Activated T-helper 1 cell treated with anti-CD3 and anti-CD28 coated beads, Interleukin-2, amount 50 U/mL, for 16 hours (primary cell): ENCODE measurements at places on chromosomes 16 and 17.

DNA sequence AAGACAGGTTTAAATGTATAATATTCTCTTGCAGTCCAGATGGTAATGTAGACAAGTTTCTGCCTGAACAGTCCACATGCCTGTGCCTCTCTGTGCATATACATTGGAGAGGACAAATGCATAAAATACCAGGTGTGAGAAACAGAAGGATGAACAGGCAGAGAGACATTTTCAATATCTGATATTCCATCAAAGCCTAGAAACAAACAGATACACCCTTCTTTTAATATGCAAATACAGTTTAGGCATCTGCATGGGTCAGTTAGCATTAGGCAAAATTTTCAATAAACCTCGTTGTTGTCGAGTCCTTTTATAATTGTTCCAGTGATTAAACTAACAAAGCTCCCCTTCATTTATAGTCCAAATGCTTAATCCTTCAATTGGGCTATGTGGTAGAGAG, 897 bp downstream of the OMG start:
- DNase-seq = no peak

GRCh38 chr16:77336637-77337036, 98.2 kb downstream of the ADAMTS18 start:
- DNase-seq = no peak

DNA sequence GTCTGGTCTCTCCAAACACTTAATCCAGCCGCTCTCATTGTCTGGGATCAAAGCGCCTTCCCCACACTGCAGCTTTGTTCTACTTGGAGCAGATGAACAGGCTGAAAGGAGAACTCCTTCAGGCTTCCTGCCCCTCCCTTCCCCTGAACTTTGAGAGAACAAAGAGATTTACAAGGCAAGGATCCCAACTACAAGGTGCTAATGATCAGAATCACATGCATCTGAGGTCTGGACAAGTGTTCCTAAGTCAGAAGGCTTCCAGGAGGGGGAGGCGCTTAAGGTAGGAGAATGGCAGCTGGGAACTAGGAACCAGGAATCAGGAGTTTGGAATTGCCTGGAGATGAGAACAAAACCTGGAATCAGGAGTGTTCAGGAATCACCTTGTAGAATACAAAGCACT, 606.3 kb upstream of the CDH11 start:
- no peak for DNase-seq

- DNase-seq = no peak
Observed at GRCh38 chr17:62805234-62805633, 2.9 kb downstream of the MARCHF10 start.

- no peak for DNase-seq
Observed at GRCh38 chr17:73256220-73256619, 5.5 kb downstream of the CPSF4L start.

DNA sequence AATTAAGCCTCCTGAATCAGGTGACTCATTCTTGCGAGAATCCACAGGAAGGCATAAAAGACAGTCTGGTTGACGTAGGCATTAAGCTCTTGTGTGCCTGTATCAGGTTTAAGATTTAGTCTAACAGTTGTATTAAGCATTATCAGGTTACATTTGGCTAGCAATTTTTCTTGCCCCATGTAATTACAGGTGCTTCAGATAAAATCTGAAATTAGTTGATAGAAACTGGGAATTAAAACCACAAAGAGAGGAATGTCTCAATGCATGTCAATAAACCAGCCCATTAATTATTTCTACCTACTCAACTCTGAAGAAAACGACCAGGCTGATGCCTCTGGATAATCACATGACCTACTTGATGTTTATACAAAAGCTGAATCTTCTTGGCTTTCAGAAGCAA, 217.2 kb downstream of the CA10 start:
- DNase-seq = no peak

GRCh38 chr16:2090481-2090776, 42.6 kb downstream of the TSC2 start:
- no peak for DNase-seq

DNA sequence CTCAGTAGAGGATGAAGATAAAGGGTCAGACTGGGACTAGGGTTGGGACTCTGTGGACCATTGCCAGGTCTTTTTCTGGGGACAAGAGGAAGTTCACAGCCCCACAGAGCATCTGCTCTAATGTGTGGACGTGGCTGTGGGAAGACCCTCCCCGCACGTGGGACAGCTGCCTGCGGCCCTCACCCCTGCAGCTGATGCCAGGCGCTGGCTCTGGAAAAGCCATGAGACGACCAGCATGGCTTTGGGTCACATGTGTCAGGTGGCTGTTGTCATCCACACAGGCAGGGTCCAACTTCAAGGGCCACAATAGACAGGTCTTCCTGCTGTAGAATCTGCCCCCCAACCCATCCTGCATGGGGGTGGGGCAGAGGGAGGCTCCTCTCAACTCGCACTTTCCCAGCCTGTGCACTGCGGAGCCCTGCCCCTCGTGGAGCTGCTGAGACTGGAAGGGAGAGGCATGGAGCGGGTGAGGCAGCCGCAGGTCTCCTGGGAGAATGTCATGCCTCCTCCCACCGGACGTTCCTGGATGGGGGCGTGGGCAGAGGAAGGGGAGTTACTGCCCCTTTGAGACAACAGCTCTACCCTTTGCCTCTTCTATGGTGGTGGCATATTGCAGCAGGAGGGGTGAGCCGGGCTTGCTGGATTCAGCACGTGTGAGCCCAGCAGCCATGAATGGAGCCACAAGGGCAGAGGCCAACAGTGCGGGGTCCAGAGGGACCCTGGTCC, 53.4 kb downstream of the PIMREG start:
- DNase-seq = no peak

- DNase-seq = no peak
Observed at GRCh38 chr17:19958023-19958422, 19.6 kb downstream of the AKAP10 start.

DNA sequence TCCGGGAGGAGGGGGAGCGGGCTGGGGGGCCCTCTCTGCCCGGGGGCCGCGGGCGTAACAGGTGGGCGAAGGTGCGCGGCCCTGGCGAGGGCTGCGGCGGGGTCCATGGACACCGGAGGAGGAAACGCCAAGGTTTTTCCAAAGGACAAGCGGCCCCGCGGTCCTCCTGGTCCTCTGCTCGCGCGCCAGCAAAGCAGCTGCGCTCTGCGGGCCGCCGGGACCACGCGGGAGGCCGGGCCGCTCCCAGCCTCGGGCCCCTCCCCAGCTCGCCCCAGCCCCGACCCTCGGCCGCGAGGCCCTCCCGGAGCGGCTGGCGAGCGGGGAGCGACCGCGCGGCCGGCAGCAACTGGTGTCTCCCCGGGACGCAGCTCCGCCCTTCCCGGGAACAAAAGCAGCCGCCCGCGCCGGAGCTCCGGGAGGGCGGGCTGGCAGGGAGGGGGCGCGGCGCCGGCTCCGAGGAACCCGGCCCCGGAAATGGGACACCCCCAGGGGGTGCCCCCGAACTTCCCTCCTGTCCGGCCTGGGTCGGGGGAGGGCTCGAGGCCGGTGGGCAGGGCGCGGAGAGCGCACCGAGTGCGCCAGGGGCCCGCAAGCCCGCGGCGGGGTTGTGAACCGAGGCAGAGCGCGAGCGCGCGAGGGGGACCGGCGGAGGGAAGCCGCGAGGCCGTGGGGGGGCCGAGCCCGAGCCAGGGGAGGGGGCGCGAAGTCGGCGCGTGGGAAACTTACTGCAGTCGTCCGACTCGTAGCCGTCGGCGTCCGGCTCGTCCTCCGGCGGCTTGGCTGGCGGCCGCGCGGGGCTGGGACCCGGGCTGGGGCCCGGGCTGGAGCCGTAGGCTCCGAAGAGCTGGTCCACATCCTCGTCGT, 837 bp downstream of the DOC2B start:
- no peak for DNase-seq

GRCh38 chr17:8159032-8159400, 3.7 kb downstream of the VAMP2 start:
- no peak for DNase-seq

DNA sequence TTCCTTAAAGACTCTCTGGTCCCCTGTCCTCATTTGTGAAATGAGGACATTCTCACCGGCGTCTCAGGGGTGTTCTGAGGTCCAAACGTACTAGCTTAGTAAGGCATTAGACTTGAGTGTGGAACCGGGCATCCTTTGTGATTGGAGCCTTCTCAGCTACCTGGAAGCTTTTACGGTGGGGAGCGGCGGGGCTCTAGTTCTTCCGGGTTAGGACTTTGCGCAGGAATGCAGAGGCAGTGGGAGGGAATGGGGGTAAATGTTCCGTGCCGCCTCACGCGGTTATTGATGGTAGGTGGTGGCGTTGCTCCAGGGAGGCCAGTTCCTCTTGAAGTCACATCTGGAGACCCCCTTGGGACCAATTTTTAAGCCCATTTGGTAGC, 113.6 kb downstream of the SNX29 start:
- DNase-seq = no peak

- DNase-seq = no peak
Observed at GRCh38 chr16:58515871-58516767, 802 bp downstream of the SETD6 start.

DNA sequence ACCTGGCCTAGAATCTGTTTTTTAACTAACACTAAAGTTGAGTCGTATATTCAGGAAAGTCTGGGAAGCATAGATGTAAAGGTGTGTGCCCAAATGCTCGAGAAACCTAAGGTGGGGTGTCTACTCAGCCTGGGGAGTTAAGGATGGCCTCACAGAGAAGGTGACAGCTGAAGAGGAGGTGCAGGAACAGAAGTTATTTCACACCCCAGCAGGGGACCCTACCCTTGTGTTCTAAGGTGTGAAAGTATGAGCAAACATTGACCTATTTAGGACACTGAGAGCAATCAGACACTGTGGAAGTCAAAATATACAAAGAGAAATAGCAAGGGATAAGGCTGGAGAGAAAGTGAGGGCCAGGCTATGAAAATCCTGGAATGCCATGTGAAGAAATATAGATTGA, 49.0 kb upstream of the DHX40 start:
- no peak for DNase-seq

DNA sequence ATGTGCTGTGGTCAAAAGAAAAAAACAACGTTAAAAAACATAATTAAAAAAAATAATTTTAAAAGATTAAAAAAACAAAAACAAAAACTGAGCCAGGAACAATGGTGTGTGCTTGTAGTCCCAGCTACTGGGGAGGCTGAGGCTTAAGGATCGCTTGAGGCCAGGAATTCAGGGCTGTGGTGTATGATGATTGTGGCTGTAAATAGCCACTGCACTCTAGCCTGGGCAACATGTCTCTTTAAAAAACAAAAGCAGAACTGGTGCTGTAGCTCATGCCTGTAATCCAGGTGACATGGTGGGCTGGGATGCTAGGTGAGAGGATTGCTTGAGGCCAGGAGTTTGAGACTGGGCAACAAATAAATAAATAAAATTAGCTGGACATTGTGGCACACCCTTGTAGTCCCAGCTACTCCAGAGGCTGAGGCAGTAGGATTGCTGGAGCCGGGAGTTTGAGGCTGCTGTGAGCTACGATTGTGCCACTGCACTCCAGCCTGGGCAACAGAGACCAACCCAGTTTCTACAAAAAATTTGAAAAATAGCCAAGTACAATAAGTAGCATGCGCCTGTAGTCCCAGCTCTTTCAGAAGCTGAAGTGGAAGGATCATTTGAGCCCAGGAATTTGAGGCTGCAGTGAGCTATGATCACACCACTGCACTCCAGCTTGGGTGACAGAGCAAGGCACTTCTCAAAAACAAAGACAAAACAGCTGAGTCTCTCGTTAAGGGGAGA, 43.6 kb downstream of the NFATC3 start:
- no peak for DNase-seq

DNA sequence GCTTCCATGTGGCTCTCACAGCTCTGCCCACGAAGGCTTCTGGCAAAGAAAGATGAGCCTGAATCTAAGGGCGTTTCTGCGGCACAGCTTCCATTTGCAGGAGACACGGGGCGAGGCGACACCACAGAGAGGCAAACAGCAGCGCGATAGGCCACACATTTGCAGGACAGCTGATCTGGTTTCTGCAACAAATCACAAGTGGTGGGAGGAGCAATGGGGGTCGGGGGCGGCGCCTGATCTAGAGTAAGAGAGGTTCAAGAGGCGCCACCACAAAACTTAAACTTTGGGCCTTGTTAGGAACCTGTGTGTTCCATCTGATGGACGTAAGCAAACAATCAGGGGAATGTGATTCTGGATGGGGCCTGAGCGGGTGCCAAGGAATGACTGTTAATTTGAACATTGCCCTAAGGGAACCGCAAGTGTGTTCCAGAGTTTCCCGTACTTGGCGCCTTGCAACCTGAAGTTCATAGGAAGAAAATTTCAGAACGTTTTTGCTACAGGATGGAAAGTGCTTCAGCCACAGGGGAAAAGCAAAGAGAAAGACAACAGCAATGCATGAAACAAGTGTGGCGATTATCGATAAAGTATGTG, 18.9 kb upstream of the ENPP7 start:
- no peak for DNase-seq

- DNase-seq = no peak
Observed at GRCh38 chr16:31107465-31107867, 720 bp upstream of the BCKDK start.

DNA sequence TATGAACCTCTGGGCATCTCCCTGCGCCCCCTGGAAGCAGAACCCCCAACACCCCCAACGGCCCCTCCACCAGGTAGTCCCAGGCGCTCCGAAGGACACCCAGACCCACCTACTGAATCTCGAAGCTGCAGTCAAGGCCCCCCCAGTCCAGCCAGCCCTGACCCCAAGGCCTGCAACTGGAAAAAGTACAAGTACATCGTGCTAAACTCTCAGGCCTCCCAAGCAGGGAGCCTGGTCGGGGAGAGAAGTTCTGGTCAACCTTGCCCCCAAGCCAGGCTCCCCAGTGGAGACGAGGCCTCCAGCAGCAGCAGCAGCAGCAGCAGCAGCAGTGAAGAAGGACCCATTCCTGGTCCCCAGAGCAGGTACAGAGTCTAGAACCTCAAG, 1.5 kb downstream of the BCL6B start:
- no peak for DNase-seq

DNA sequence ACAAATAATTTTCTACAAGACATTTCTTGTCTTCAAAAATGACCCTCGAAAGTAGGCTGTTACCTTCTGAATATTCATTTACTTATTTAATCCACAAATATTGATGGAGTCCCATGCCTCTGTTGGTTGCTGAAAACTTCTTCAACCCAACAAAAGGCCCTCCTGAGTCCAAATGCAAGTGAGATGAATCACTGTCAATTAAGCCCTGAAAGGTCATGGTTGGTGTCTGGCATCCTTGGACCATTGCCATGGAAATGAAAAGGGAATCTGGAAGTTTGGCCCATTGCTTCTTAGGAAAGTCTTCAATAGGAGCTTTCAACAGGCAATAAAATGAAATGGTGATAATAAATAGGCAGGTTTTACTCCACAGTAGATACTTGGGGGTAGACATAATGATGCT, 364.7 kb upstream of the DYNLRB2 start:
- no peak for DNase-seq

- DNase-seq = no peak
Observed at GRCh38 chr16:54633943-54634362, 296.7 kb upstream of the IRX5 start.

- DNase-seq = peak; percentile 89
Observed at GRCh38 chr16:56450986-56451752, at the start of the genes NUDT21 and OGFOD1. TSS of gene NUDT21 (minus strand) at chr16:56451332. CDS start at chr16:56451202, 130 bp downstream. TSS of gene OGFOD1 (plus strand) at chr16:56451554. CDS start at chr16:56451613, 59 bp downstream.

- DNase-seq = no peak
Observed at GRCh38 chr17:65704731-65705130, 143.3 kb upstream of the AXIN2 start.

DNA sequence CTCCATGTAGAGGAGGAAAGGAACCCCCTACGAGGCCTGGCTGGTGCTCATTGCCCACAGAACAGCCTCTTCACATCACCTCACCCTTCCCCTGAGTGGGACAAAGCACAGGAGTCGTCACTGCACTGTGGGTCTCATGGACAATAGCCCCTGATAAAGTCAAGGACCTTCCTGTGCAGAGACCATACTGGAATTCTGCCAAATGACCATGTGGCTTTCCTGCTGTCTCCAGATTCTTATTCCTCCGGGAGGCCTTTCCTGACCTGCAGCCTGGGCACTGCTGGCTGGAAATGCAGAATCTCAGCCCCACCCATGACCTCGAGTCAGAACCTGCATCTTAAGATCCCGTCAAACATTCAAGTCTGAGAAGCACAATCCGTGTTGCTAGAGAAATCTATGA, 60.5 kb upstream of the ERN1 start:
- no peak for DNase-seq
